Stimulated activated CD4-positive, alpha-beta T cell treated with anti-CD3 and anti-CD28 coated beads, Interleukin-12 subunit alpha, Interleukin-12 subunit beta, amount 100 ng/mL, for 4 hours (primary cell): ENCODE measurements at places on chromosomes 7 and 10.
A peak's percentile ranks its signal among the peaks of the same experiment; 100 is the strongest.

DNA sequence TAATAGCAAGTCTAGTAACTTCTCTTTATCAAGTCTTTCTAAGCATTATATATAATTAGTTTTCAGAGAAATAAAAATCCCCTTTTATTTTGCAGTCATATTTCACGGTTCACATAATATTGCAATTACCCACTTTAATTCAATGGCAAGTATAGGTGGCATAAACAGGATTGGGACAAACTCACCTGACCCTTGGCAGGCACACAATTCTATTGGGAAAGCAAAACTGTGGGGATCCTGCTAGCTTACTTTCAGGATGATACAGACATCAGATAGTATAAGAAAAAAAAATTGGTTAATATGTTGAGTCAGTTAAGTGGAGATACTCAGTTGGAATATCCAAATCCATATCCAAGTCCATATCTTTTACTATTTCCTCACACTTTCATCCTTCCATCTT lies 294.8 kb downstream of the SNX13 start:
- DNase-seq, result no peak

DNA sequence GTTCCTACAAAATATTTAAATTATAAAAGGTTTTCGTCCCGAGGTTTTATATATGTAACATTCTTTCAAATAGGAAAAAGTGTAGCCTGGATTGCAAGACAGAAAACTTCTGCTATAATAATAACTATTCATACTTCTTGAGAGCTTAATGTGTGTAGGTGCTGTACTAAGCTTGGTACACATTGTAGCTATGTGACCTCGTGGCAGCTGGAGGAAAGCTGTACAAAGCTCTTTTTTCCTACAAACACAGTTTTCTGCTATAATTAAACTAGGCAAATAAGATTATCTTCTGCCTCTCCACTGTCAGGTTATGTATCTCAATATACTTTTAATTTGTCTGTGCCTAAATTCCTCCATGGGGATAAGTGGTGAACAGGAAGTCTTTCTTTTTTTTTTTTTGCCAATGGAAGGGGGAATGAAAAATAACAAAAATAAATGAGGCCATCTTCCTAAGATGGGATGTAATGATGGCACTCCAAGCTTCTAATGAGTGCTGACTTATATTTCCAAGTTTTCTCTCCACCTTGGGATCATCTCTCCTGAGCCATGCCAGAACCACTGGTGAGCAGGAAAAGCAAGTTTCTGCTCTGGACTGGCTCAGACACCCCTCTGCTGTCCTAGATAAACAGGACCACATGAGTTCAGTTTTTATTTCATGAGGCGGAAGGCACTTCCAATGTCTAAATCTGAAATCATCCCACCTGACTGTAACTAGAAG lies 9.9 kb downstream of the SGMS1 start:
- DNase-seq, result no peak

DNA sequence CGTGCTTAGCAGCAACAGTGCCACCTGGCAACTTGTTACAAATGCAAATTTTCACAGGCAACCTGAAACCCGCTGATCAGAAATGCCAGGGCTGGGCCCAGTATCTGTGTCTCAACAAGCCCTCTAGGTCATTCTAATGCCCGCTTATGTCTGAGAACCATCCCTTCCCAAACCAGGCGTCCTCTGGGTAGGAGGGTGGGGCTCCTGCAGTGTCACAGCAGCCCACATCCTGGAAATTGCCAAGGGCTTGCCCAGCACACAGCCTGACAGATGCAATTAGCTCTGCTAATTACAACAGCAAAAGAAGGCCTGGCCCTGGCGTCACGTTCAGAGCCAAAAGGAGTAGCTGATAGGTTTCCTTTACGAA lies 15.9 kb downstream of the ITPRIP start:
- DNase-seq, result no peak

GRCh38 chr10:8674230-8674629 lies 619.7 kb downstream of the GATA3 start:
- no peak for DNase-seq

DNA sequence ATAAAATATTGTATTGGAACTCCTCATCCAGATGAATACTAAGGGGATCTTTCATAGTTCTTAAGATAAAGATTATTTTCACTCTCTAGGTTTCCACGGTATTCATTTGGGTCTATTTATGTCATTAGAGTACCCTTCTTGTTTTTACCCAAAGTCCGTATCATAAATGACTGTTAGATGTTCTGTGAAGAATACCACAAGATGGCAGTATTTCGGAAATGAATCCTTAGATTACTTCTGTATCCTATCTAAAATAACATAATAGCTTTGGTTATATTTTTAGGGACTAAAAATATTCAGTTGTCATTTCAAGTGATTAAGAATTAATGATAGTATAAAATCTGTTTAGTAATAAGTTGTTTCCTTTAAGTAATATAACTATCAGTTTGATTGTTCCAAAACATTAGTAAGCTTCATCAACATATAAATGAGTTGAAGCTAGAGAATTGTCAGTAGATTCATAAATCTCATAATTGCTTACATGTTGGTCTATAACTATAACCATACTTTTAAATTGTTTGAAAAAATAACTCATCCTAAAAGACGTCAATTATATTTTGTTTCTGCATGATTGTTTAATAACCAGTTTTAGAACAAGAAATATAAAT lies 337.5 kb upstream of the KCND2 start:
- no peak for DNase-seq

- DNase-seq, result no peak
Measured at GRCh38 chr7:155311826-155312537, 14.3 kb downstream of the INSIG1 start.

GRCh38 chr7:137890449-137890921 lies 43.7 kb upstream of the DGKI start:
- DNase-seq, result no peak

- no peak for DNase-seq
Measured at GRCh38 chr7:71135116-71135515, 3.2 kb downstream of the GALNT17 start.

DNA sequence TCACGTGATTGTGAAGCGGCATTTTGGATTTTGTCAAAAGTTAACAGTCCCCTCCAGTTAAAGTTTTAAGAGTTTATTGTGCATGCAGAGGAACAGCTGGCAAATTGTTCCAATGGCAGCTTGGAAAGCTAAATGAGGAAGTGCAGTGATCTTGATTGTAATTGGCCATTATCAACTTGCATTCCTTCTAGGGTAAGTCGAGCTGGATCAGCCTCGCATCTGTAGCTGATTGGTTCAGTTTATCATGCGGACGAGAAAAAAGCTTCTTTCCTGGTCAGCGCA lies 566 bp downstream of the ZNF789 start:
- DNase-seq, result no peak

GRCh38 chr10:133072196-133072595 lies 15.5 kb upstream of the ADGRA1 start:
- DNase-seq, result no peak

DNA sequence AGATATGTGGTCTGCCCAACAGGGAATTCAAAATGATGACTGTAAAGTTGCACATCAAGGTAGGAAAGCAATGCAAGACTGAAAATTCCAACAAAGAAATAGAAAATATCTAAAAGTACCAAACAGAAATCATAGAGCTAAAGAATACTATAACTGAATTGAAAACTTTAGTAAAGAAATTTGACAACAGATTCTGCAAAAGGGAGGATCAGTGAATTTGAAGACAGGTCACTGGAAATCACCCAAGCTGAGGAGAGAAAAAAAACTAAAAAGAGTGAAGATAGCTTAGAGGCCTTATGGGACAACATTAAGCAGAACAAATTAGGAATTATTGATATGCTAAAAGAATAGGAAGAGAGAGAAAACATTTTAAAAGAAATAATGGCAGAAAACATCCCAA lies 240.6 kb downstream of the SNX13 start:
- no peak for DNase-seq

- no peak for DNase-seq
Measured at GRCh38 chr10:107647462-107647861, 483.0 kb upstream of the SORCS1 start.

DNA sequence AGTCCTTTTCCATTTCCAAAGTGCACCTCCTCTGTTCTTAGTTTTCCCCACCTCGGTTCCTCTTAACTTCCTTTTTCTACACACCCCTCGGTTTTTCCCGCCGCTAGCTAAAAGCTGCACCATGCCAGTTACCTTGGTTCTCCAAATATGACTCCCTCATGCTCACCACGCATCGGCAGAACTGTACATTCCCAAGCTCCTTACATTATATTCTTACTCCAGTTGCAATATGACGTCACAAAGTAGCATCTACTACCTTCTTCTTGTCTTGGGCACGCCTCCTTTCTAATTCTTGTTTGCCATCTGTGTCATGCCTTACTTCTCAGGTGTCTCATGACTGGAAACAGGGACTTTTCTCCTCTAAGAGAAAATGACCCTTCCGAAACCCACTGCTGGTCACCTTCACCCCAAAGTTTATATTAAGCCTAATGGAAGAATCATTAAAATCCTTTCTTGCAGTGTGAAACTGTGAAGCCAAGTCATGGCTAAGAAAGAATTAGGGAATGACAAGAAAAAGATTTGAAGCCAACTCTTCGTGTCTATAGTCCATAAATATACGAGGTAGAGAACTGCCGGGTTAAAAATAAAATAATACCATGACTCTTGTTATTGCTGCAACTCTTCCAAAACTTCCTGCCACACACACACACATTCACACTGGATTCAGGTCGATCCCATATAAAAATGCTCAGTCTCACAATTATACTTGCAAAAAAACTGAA lies 1.7 kb downstream of the ESYT2 start:
- DNase-seq, result no peak

GRCh38 chr10:65416094-65416493 lies 1509.7 kb upstream of the LRRTM3 start:
- no peak for DNase-seq

GRCh38 chr7:3260401-3260715 lies 40.7 kb upstream of the SDK1 start:
- DNase-seq, result no peak

- DNase-seq, result no peak
Measured at GRCh38 chr10:72174297-72174662, 41.5 kb upstream of the ANAPC16 start.

GRCh38 chr7:43624156-43624555 lies 41.2 kb downstream of the STK17A start:
- no peak for DNase-seq

DNA sequence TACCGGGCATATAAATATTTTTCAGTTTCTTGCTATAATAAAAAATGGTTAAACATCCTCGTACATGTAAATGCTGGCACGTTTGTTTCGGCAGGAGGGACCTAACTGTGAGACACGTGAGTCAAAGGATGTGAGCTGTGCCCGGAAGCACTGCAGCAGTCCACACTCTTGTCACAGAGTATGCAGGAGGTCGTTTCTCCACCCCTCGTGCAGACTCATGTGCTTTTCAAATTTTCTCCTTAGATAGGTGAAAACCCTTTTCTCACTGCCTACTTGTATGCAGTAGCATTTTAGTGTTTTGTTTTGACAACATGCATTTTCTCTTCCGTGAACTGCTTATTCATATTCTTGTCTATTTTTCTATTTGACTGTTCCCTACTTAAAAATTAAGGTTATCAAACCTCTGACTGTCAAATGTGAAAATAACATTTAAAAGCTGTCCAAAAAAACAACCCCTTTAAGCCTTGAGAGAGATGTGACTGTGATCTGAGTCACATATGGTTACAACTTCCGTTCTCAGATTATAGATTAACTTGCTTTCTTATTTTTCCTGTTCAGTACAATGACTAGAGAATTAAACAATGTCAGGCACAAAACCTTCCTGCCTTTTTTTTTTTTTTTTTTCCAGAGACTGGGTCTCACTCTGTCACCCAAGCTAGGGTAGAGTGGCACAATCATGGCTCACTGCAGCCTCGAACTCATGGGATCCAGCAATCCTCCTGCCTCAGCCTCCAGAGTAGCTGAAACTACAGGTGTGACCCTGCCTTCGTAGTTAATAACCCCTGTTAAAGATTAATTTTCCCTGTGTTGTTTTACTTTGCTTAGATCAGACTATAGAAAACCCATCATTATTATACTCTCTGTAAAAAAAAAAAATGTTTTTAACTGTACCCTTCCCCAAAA lies 45.1 kb downstream of the DPY19L1 start:
- peak; percentile 19 for DNase-seq

GRCh38 chr7:74575083-74575784 lies 82.3 kb upstream of the GTF2I start:
- DNase-seq, result no peak

- no peak for DNase-seq
Measured at GRCh38 chr7:24500599-24500998, 72.7 kb upstream of the PALS2 start.

- DNase-seq, result no peak
Measured at GRCh38 chr10:73032536-73032935, 64.1 kb downstream of the P4HA1 start.

- DNase-seq, result no peak
Measured at GRCh38 chr10:83045731-83046130, 1093.6 kb upstream of the GHITM start.

DNA sequence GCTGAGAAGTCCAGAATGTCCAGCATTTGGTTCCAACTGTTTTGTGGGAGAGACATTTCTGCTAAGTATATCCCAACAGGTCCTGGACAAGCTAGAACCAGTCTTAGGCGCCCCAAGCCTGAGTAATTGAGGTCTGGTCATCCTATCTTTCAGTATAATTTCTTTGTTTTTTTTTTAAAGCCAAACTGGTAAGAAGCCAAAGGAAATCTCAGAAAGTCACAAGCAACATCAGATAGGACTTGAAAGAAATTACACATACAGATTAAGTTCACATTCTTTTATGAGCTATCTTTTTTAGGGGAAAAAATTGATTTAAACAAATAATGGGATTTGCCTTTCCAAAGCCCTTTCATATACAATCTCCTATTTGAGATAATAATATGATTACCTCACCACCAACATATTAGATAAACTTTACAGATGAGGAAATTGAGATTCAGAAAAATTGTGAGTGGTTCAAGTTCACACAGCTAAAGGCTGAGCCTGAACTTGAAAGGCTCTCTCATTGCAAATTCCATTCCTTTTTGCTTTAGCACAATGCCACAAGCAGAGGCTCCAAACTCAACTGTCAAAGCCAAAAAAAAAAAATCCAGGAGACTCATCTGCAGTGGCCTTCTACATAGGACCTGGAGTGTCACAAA lies 15.0 kb downstream of the PDLIM1 start:
- DNase-seq, result no peak

DNA sequence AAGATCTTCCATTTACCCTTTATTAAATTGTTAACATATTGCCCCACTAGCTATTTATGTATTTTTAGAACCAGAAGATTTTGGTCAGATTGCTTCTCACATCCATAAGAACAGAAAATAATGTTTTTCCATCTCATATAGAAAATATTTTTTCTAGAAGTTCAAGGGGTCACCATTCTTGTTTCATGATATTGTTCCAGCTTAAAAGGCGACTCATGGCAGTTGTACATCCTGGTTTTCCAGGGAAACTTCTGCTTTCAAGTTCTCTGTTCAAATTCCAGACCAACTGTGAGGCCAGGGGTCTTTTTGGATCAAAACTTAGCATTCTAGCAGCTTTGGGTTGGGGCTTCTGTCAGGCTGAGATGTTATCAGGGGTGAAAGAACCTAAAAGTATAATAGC lies 84.4 kb downstream of the LRRC4 start:
- no peak for DNase-seq

- DNase-seq, result no peak
Measured at GRCh38 chr10:33196710-33197491, 137.6 kb downstream of the NRP1 start.
